T-helper 17 cell (primary cell): ENCODE measurements at places on chromosomes 13 and 19.

DNA sequence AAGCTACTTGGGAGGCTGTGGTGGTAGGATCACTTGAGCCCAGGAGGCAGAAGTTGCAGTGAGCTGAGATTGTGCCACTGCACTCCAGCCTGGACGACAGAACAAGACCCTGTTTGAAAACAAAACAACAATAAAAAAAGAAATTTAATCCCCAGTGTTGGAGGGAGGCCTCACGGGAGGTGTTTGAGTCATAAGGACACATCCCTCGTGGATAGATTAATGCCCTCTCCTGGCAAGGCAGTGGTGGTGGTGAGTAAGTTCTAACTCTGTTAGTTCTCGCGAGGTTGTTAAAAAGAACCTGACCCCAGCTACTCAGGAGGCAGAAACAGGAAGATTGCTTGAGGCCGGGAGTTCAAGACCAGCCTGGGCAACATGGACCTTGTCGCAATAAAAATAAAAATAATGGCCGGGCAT is 27.6 kb upstream of the SIN3B start:
- no peak overlapping the region for H3K27ac ChIP-seq
- H3K36me3 ChIP-seq = no peaks in the 10 kb centered on the region
- no peak for DNase-seq

DNA sequence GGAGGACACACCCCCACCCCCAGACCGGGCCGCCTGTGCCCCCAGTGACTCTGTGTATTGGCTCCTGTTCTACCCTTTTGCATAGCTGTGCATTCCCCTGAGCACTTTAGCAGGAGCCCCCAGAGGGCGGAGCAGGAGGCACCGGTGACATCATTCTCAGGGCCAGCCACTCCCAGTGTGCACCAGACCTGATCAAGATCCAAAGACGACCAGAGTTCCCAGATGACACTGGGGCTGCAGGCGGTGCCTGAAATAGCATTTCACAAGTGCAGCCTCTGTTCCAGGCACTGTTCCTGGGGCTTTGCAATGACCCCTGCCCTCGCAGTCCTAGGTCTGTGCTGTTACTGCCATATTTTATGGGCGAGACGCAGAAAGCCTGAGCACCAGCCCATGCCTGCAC is 14.5 kb upstream of the PTPRS start:
- peaks cover 4% of the 10 kb centered on the region for H3K4me1 ChIP-seq
- H3K27me3 ChIP-seq = peaks cover 60% of the 10 kb centered on the region
- no peak overlapping the region for H3K27ac ChIP-seq
- peaks cover 2% of the 10 kb centered on the region for H3K36me3 ChIP-seq
- H3K4me3 ChIP-seq = no peak overlapping the region

- H3K27ac ChIP-seq = peak overlapping the region; percentile 99
- no peaks in the 10 kb centered on the region for H3K36me3 ChIP-seq
- peak; percentile 83 for DNase-seq
- peaks cover 49% of the 10 kb centered on the region for H3K4me1 ChIP-seq
- no peaks in the 10 kb centered on the region for H3K27me3 ChIP-seq
These were observed 9.0 kb upstream of the JUND start for GRCh38 chr19:18290302-18291018.

DNA sequence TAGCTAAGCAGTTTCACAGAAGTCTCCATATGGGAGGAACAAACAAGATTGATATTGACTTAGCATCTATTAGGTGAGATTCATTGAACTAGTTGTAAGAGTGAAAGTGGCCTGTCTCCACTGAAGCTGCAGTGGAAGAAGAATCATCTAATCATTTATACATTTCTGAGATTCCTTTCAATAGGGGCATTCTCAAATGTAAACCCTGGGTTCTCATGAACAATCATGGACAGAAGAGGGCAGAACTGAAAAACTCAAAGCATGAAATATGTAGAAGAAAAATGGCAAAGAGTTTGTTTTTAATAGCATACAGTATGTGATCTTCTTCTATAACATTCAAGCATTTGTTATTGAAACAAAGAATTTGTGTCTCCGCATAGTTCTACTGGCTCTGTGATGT is 17.6 kb upstream of the POSTN start:
- H3K27me3 ChIP-seq = no peaks in the 10 kb centered on the region
- no peaks in the 10 kb centered on the region for H3K4me1 ChIP-seq
- no peaks in the 10 kb centered on the region for H3K36me3 ChIP-seq
- H3K27ac ChIP-seq = no peak overlapping the region

GRCh38 chr13:23632741-23633140 is 62.5 kb downstream of the TNFRSF19 start:
- H3K36me3 ChIP-seq = no peaks in the 10 kb centered on the region
- no peak for DNase-seq
- peaks cover 2% of the 10 kb centered on the region for H3K4me1 ChIP-seq
- no peak overlapping the region for H3K27ac ChIP-seq

- H3K27ac ChIP-seq = peak overlapping the region; percentile 96
- peaks cover 47% of the 10 kb centered on the region for H3K4me1 ChIP-seq
- H3K36me3 ChIP-seq = peaks cover 2% of the 10 kb centered on the region
- peak overlapping the region; percentile 94 for H3K4me3 ChIP-seq
- no peaks in the 10 kb centered on the region for H3K27me3 ChIP-seq
These were observed 8.2 kb upstream of the CIRBP start for GRCh38 chr19:1260749-1261537.

DNA sequence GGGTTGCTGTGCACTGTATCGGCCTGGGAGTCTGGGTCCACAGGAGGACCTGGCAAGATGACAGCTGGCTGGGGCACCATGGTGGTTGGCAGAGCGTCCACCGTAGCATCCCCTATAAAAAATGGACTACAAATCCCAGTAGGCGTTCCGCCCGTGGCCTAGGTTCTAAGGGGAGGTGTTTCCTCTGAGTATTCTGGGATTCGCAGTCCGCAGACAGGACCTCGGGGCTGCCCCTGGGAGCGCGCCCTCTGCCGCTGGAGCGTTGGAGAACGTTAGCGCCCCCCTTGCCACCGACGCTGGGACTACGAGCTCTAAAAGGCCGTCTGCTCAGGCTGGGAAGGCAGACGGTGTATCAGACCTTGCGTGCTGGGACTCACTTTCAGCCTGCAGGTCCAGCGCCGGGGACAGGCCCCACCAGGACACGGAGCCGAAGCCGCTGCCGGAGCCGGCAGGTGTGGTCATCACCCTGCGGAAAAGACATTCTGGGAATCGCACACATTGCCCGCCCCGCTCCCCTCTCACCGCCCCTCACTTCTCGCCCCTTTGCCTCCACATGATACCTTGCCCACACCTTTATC is 372 bp downstream of the DNAAF3 start:
- H3K4me3 ChIP-seq = peak overlapping the region; percentile 37
- H3K4me1 ChIP-seq = peaks cover 12% of the 10 kb centered on the region
- no peak for DNase-seq
- H3K36me3 ChIP-seq = peaks cover 6% of the 10 kb centered on the region
- H3K27me3 ChIP-seq = peaks cover 61% of the 10 kb centered on the region
- H3K27ac ChIP-seq = no peak overlapping the region

DNA sequence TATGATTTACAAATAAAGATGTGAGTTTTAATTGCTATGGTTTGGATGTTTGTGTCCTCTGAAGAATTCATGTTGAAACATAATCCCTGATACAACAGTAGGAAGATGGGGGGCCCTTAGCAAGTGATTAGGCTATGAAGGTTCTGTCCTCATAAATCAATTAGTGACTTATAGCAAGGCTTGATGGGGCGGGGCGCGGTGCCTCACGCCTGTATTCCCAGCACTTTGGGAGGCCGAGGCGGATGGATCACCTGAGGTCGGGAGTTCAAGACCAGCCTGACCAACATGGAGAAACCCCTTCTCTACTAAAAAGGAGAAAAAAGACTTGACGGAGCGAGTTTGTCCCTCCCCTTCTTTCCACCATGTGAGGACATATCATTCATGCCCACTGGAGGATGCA is 2486.5 kb upstream of the PCDH20 start:
- no peak overlapping the region for H3K27ac ChIP-seq
- no peak for DNase-seq
- H3K27me3 ChIP-seq = no peaks in the 10 kb centered on the region
- H3K4me1 ChIP-seq = no peaks in the 10 kb centered on the region
- no peaks in the 10 kb centered on the region for H3K36me3 ChIP-seq

DNA sequence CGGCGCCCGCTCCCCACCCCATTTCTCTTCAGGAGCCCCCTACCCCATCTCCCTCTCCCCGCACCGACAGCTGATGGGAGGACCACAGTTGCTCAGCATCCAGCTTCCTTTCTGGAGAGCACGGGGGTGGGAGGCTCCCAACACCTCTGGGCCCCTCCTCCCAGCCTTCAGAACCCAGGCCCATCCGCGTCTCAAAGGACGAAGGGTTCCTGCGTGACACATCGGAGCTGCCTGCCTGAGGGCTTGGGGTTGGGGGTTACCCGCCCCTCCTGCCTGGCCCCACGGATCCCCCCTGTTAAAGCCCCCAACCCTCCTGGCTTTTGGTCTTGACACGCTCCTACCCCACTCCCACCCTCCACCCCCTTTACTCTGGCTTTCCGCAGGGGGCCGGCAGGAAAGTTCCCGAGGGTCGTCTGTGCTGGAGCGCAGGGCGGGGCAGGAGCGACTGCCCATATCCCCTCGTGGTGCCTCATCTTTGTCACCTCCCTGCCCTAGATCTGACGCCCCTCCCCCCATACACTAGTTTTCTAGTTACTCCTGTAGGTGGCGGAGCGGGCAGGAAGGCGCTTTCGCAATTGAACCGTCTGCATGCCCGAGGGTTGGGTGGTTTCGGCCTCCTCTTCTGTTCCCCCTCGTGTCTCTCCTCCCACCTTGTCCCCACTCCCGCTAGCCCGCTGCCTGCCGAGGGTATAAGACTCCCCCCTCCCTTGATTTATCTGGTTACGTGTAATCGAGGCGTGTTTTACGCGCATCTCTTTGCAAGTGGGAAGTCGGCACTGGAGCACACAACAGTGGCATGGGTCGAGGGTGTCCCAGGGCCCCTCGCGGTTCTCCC is 924 bp downstream of the TRAPPC5 start:
- peak overlapping the region; percentile 85 for H3K27ac ChIP-seq
- H3K36me3 ChIP-seq = no peaks in the 10 kb centered on the region
- DNase-seq = peak; percentile 63
- peaks cover 12% of the 10 kb centered on the region for H3K27me3 ChIP-seq
- peak overlapping the region; percentile 95 for H3K4me3 ChIP-seq

- H3K4me3 ChIP-seq = no peak overlapping the region
- H3K36me3 ChIP-seq = peaks cover 8% of the 10 kb centered on the region
- H3K27ac ChIP-seq = no peak overlapping the region
- peaks cover 26% of the 10 kb centered on the region for H3K27me3 ChIP-seq
- peaks cover 33% of the 10 kb centered on the region for H3K4me1 ChIP-seq
These were observed 4.4 kb upstream of the LTBP4 start for GRCh38 chr19:40596608-40597328.

GRCh38 chr13:98984118-98984517 is 6.3 kb upstream of the DOCK9 start:
- peak overlapping the region; percentile 57 for H3K27ac ChIP-seq
- no peaks in the 10 kb centered on the region for H3K27me3 ChIP-seq
- peaks cover 40% of the 10 kb centered on the region for H3K4me1 ChIP-seq
- peaks cover 2% of the 10 kb centered on the region for H3K36me3 ChIP-seq
- DNase-seq = no peak

- peaks cover 2% of the 10 kb centered on the region for H3K4me1 ChIP-seq
- no peak overlapping the region for H3K27ac ChIP-seq
- no peak overlapping the region for H3K4me3 ChIP-seq
- DNase-seq = no peak
- peaks cover 30% of the 10 kb centered on the region for H3K27me3 ChIP-seq
These were observed 61.9 kb downstream of the WASF3 start for GRCh38 chr13:26619358-26619757.

DNA sequence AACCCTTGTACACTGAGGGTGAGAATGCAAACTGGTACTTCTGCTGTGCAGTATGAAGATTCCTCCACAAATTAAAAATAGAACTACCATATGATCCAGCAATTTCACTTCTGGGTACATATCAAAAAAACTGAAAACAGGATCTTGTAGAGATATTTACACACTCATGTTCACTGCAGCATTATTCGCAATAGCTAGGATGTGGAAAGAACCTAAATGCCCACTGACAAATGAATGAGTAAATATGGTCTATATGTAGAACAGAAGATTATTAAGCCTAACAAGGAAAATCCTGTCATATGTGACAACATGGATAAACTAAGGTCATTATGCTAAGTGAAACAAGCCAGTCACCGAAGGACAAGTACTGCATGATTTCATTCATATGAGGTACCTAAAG is 304.7 kb downstream of the ENOX1 start:
- no peaks in the 10 kb centered on the region for H3K36me3 ChIP-seq
- H3K4me3 ChIP-seq = no peak overlapping the region
- H3K4me1 ChIP-seq = peaks cover 8% of the 10 kb centered on the region
- no peak overlapping the region for H3K27ac ChIP-seq

- H3K27me3 ChIP-seq = no peaks in the 10 kb centered on the region
- peak overlapping the region; percentile 91 for H3K27ac ChIP-seq
- H3K36me3 ChIP-seq = no peaks in the 10 kb centered on the region
- peaks cover 50% of the 10 kb centered on the region for H3K4me1 ChIP-seq
These were observed 41.2 kb downstream of the USP12 start for GRCh38 chr13:27130223-27130978.

DNA sequence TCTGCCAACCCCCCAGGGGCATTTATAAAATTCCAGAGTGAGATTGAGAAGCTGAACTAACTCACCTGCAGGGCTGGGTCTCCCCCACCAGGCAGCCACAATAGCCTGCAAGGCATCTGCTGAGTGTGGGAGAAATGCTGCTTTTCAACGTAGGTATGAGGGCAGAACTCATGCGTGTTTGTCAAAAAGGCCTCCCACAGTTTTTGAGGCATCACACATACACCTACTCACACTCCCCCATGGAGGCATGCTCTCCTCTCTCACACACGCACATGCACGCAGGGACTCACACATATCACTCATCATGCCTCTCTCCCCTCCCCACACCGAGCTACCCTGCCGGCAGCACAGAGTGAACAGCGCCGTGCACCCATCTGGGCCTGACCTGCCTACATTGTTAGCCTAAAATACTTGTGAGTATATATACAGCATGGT is 390.5 kb downstream of the FGF9 start:
- peaks cover 68% of the 10 kb centered on the region for H3K4me1 ChIP-seq
- H3K27me3 ChIP-seq = no peaks in the 10 kb centered on the region
- H3K27ac ChIP-seq = peak overlapping the region; percentile 100

GRCh38 chr19:47752440-47753211 is 7.3 kb downstream of the NOP53 start:
- H3K4me1 ChIP-seq = peaks cover 19% of the 10 kb centered on the region
- H3K4me3 ChIP-seq = no peak overlapping the region
- peak overlapping the region; percentile 89 for H3K27ac ChIP-seq
- no peaks in the 10 kb centered on the region for H3K27me3 ChIP-seq

GRCh38 chr19:21256722-21257121 is 72.5 kb downstream of the ZNF708 start:
- no peaks in the 10 kb centered on the region for H3K36me3 ChIP-seq
- no peak overlapping the region for H3K4me3 ChIP-seq
- H3K27ac ChIP-seq = no peak overlapping the region
- H3K27me3 ChIP-seq = no peaks in the 10 kb centered on the region
- DNase-seq = no peak

- H3K36me3 ChIP-seq = peaks cover 4% of the 10 kb centered on the region
- peaks cover 14% of the 10 kb centered on the region for H3K4me1 ChIP-seq
- peak overlapping the region; percentile 39 for H3K27ac ChIP-seq
- peaks cover 22% of the 10 kb centered on the region for H3K27me3 ChIP-seq
- DNase-seq = no peak
- H3K4me3 ChIP-seq = no peak overlapping the region
These were observed 60.1 kb downstream of the GPALPP1 start for GRCh38 chr13:45049478-45049877.

DNA sequence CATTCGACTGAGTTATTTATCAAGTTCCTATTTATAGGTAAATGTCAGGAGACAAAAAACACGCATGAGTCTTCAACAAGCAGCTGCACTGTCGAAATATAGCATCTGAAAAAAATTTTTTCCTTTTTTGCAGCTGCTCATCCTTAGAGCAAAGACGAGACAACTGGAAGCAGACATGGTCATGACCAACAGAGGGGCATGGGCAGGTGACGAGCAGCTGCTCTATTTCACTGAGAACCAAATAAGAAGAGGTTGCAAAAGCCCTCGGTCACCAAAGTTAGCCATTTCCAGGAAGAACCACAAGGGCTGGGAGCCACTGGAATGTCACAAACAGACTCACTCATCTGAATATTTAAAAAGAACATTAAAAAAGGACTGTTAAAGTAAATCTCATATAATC is 22.2 kb downstream of the SOHLH2 start:
- no peak overlapping the region for H3K4me3 ChIP-seq
- no peak for DNase-seq
- H3K36me3 ChIP-seq = peaks cover 2% of the 10 kb centered on the region
